NCI-H2227 treated with DMSO at 0.1 percent for 48 hours (cell line): ENCODE measurements at places on chromosomes 1 and 21.

DNA sequence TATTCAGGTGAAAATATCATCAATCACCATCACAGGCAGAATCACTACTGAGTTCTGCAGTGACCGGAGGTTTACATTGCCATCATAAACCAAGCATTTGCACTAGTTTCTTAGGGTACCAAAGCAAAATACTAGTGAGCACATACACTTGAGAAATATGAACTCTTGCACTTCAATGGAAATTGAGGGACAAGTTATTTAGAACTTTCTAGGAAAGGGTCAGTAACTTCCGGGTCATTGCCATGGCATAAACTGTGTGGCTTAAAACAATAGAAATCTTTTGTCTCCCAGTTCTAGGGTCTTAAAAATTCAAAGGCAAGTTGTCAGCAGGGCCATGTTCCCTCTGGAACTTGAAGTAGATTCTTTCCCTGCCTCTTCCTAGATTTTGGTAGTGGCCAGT is 197.5 kb downstream of the ZC3H11B start:
- no peak for DNase-seq

- DNase-seq, result no peak
These were observed 322.3 kb downstream of the DUSP10 start for GRCh38 chr1:221419513-221420095.

DNA sequence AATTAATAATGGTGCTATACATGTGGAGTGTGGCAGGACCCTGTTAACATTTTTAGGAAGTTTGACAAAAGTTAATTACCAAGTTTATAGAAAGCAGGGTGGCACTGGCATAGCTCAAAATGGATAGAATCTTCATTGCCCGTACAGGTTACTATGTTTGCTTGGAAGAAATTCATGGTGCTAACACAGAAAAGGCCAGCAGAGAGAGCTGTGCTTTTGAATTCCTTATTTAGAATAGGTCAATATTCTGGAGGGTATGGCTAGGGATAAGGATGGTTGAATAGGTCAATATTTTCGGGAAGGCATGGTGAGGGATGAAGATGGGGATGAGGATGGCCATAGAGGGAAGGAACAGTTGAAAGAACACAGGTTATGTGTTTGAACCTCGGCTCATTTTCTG is 345.1 kb downstream of the LMO4 start:
- no peak for DNase-seq

- no peak for DNase-seq
These were observed 47.8 kb upstream of the ECE1 start for GRCh38 chr1:21337928-21338572.

- no peak for DNase-seq
These were observed 757 bp upstream of the SEMA4A start for GRCh38 chr1:156152628-156153027.

DNA sequence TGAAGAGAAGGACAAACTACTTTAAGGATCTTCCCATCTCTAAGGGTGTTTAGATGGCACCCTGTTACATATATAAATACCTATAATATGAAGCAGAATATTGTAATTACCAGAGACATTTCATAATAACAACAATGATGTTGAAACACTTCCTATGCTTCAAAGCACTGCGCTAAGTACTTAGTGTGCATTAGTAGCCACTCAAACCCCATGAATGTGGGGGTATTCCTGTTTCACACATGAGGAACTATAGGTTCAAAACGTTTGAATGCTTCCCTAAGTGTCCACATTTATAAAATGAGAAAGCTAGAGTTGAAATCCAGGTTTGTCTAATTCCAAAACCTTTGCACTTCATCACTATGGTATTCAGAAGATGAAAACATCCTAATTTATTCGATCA is 18.5 kb upstream of the OR10J5 start:
- DNase-seq, result no peak

GRCh38 chr1:76503736-76504135 is 363.5 kb upstream of the ST6GALNAC5 start:
- no peak for DNase-seq

DNA sequence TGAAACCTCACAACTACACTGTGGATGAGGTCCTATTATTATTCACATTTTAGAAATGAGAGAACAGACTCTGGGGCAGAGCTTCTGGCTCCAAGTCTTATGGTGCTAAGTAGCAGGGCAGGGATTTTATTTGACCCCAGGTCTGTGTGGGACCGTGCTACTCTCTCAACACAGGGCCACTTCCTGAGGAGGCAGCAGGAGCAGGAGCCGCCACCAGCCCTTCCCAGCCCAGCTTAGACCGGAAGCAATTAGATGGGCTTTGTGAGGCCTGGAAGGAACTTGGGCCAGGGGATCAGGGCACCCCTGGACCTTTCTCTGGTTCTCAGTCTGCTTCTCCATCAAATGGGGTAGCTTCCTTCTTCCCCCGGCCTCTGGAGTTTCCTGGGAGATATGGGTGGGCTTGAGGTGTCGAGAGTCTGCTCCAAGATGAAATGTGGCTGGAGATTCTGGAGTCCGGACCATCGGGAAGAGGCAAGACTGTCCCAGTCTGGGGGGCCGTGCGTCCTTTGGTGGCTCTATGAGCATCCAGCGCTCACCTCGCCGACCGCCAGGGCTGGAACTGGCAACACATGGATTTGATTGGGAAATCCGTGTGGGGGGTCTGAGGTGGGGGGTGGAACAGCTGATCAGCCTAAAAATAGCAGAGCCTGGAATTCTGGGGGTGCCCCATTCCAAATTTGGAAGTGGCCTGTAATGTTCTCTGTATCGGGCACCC is 136.8 kb downstream of the FOXD2 start:
- DNase-seq, result no peak

- no peak for DNase-seq
These were observed 189.5 kb downstream of the ADGRL2 start for GRCh38 chr1:81990241-81990640.

DNA sequence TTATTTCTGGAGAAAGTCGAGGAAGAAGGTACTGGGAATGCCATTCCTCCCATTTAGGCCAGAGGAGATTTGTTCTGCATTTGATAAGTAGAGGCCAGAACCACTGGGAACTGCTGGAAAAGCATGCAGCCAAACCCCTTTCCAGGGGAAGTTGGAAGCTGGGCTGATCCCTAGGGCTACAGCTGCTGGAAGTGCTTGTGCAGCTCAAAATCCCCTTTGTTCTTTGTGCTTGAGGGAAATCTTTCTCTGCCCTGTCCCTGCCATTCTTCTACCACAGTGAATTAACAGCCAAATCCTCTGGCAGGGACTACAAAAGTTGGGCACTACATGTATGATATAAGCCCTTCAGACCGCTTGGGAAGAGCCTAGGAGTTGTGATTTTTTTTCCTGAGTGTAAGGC is 734.1 kb downstream of the LRRIQ3 start:
- DNase-seq, result no peak

- DNase-seq, result no peak
These were observed 133.9 kb upstream of the SGIP1 start for GRCh38 chr1:66399888-66400529.

GRCh38 chr21:22993822-22994574 is 1995.8 kb downstream of the NCAM2 start:
- no peak for DNase-seq

DNA sequence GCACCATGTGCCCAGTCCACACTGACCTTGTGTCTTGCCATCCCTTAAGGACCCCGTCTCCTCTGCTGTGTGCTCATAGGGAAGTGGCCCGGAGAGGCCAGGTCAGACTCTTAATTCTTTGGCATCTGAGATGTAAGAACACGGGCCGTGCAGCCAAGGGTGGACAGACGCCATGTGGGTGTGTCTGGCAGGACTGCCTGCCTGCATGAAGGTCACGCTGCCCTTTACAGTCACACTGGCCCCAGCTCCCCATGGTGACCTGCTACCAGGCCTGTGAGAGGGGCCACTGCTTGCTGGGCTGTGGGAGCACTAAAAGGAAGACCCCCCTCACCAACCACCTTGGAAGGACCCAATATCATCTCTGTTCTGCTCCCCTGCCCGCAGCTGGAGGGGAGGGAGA is 17.7 kb downstream of the DHRS3 start:
- DNase-seq, result no peak

- DNase-seq, result no peak
These were observed 16.3 kb upstream of the H3-3A start for GRCh38 chr1:226046240-226046639.

- no peak for DNase-seq
These were observed 2.7 kb downstream of the MEF2D start for GRCh38 chr1:156497743-156498431.

- no peak for DNase-seq
These were observed 106.5 kb downstream of the PHTF1 start for GRCh38 chr1:113652771-113653170.

- DNase-seq, result no peak
These were observed 7.1 kb downstream of the NBL1 start for GRCh38 chr1:19651141-19651737.

- no peak for DNase-seq
These were observed 838.7 kb upstream of the PRMT6 start for GRCh38 chr1:106217765-106218164.

- DNase-seq, result no peak
These were observed 9.8 kb downstream of the PHC2 start for GRCh38 chr1:33420870-33421775.

DNA sequence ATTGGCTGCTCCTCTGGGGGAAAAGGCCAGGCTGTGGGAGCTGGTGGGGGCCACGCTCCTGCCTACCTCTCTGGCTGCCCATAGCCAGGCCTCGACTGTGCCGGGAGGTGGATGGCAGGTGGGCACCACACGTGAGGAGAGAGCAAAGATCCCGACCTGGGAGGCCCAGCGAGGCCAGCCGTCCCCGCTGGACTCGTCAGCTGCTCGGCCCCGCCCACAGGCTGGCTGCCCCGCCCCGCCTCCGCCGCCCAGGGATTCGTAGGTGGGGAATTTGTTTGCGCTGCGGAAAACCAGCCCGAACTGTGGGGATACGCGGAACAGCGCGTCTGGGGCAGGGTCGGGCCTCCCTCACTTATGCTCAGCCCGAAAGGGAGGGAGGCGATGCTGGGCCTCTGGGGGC is 31.7 kb downstream of the TP73 start:
- DNase-seq, result no peak

DNA sequence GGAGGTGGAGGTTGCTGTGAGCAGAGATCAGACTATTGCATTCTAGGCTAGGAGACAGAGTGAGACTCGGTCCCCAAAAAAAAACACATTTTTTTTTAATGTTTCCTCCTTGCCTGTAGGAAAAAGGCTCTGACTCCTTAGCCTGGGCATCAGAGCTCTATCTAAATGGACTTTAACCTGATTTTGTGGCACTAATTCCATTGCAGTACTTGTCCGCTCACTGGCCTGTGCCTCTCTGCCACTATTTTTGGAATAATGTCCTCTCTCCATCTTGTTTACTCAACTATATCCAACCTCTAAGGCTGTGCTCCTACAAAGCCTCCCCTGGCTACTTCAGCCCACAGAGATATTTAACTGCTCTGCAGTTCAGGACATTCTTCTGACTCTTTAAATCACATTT is 26.5 kb downstream of the METTL18 start:
- DNase-seq, result no peak

- peak; percentile 70 for DNase-seq
These were observed 114.4 kb upstream of the TNR start for GRCh38 chr1:175857756-175858155.

DNA sequence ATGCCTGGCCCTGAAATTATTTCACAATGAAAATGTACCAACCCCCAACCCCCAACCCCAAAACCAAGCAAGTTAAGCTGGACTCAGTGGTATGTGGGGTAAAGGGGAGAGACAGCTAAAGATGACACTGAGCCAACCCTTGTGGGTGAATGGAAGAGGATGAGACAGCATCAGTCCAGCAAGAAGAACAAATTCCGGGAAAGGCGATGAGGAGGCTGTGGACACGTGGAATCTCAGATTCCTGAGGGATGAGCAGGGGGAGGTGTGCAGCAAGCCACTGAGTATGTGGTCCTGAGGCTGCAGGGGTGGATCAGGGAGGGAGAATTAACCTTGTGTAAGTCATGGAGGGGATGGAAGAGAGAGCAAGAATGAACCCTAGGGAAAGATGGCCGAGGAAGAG is 14.4 kb upstream of the ZNF362 start:
- no peak for DNase-seq

- DNase-seq, result peak; percentile 86
These were observed 12.2 kb downstream of the RHBDL2 start for GRCh38 chr1:38929476-38929875.

- DNase-seq, result no peak
These were observed 14.9 kb downstream of the MOV10 start for GRCh38 chr1:112689196-112689841.

- no peak for DNase-seq
These were observed 27.9 kb upstream of the AGO1 start for GRCh38 chr1:35854989-35855700.

DNA sequence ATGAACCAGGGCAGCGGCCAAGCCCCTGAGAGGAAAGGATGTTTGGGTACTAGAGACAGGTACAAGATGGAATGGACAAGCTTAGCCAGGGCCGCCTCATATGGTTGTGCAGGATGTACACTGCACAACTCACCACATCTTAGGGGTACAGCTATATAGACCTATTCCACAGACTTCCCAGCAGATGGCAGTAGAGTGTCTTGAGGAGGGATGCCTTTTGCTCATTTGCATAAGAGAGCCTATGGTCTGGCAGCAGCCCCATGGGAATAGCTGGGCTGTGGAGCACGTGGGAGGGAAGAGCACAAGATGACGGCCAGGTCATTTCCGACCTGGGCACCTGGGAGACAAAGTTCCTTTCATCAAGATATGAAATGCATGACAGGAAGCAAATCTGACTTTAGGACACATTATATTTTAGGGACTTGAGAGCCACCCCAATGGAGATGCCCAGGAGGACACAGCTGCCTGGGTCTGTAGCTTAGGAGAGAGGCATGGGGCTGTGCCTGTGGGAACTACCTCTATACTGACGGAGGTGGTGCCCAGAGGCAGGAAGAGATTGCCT is 215.5 kb downstream of the KCNJ6 start:
- peak; percentile 3 for DNase-seq

GRCh38 chr1:27544834-27545233 is 54.9 kb upstream of the WASF2 start:
- no peak for DNase-seq

DNA sequence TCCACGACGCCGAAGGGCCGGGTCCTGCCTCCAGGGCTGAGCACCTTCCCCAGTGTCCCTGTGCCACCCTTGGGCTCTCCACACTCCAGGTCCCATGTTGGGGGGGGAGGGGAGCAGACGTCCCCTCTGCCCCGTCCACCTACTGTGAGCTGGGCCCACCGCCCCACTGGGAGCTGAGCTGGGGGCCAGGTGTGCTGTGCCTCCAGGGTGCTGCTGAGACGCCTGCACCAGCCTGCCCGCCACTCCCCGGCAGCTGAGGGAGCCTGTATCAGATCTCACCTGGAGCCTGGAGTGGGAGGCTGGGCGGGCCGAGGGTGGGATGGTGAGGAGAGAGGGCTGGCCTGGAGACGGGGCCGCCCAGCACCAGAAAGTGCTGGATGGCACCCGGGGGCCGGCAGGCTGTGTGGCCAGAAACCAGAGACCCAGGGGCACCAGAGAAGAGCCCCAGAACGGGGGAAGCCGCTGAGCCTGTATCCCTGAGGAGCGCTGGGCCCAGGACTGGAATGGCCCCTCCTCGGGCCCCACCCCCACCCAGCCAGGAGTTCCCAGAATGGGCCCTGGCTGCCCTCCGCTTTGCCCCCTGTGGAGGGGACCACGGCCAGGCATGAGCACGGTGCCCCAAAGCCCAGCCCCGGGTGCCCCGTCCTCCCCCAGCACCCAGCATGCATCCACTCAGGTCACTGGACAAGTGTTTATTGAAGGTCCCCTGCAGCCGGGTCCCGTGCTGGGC is 3.4 kb downstream of the TNFRSF18 start:
- no peak for DNase-seq

- DNase-seq, result no peak
These were observed 51.0 kb downstream of the COL18A1 start for GRCh38 chr21:45455674-45456583.
